ENCODE measurements at places on chromosomes 6 and 20.

DNA sequence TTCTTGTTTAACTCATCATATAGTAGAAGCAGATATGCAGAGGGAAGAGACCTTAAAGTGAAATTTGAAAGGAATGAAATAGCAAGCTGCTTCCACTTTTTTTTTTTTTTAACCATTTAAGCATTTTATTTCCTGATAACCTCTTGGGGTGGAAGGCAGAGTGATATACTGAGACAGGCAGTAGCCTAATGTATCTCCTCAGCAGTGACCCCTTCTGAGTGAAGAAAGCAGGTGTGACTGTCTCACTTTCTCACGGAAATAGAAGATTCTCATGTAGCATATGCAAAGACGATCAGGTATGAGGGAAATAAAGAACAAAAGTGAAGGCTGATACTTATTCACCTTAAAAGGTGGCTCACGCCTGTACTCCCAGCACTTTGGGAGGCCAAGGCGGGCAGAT, 187.1 kb upstream of the STXBP5 start:
- no peak for DNase-seq

DNA sequence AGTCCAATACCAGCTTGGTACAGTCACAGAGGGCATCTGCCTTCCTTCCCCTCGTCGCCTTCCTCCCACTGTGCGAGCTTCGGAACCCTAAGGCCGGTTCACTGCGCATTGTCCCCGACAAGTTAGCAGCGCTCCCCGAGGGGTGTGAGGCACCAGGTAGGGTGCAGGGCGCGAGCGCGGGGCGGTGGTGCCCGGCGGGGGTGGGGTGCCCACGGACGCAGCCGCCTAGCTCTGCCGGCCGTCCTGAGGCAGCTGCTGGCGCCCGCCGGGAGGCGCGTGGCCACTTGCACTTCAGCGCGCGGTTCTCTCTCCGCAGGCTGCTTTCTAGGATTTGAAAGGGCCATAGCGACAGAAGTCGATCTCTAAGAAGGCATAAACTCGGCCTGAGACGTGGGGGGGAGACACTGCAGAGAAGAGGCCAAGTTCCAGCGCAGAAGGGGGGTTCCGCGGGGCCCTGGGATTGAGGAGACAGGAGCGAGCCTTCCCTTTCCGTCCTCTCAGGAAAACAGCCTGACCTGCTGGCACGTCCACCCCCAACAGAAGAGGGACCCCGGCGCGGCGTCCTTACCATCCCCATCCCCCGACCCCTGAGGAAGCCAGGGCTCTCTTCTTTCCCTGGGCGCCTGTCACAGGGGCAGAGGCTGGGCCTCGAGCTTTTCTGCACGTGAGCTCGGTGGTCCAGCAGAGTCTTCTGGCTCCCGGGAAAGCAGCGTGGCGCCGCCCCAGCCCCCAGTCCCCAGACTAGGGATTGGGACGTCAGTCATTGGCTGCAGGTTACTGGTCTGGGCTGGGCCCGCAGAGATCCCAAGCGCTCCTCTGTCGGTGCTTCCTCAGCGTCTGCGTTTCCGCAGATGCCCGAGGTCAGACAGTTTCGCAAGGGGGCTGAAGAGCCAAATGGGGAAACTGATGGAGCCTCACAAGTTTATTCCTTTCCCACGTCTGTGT, 15.6 kb upstream of the PRDM13 start:
- DNase-seq = no peak

DNA sequence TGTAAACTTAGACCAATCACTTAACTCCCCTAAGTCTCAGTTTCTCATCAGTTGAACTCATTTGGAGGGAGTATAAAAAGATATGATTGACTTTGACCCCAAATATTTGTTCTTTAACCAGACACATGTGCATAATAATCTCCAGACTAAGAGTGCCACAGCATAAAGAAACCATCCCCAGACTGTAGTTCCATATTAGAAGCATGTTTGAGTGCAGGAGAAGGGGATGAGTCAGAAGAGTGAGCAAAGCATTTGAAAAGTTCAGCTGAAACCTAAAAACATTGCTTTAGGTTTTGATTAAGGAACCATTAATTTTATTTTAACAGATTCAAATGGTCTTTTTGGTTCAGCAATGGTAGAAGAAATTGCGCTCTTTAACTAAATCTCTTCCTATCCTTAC, 654.8 kb downstream of the UTRN start:
- DNase-seq = no peak

DNA sequence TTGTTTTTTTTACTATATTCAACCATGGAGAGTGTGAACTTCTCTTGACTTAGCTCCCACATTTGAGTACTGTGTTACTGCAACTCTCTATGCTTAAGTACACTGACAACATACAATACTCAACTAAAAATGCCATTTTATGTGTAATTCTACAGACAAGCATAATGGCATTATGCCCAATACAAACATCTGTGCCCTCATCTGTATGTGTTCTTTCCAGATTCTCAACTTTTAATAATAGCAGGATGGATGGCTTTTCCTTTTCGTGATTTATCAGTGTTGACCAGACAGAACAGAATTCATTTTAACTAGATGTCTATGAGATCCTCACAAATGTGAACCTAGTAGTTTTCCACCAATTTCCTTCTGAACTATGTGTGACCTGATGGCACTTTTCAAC, 84.2 kb upstream of the MARCKS start:
- DNase-seq = no peak

DNA sequence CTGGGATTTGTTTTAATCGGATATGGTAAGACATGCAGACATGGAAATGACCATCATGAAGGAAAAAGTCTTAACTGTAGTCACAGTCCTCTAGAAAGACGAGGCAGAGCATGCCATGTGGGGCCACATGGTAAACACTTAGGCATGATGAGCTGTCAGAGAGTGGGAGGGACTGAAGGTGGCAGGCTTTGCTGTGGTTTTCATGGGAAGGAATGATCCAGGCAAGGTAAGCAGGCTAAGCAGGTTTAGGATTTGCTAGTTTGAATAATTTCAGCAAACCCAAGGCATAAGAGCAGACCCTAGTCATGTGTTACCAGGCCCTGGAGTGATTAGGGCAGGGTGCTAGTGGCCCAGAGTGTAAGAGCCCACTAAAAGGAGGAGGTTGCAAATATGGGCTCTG, 47.2 kb upstream of the STMND1 start:
- DNase-seq = no peak

GRCh38 chr6:84763003-84763885, 1.2 kb downstream of the TBX18 start:
- DNase-seq = no peak

DNA sequence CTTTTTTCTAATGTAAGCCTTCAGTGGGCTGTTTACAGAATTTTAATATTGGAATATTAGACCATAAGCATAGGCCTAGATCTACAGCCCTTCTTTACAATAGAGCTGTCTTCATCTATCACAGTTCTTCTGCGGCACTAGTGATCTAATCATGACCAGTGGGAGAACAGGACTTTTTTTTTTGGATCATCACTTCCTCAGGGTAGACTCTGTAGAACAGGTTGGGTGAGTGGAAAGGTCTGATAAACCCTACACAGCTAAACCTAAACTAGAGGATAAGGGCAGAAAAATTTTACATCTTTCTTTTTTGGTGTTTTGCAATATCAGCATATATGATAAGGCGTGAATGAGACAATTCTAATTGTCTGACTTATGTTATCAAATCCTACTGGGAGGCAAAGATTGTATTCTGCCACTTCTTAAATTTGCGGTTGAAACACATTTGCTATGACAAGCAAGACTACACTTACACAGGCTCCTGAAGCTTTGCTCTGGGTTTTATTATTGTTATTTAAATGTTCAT, 52.2 kb downstream of the GOPC start:
- DNase-seq = no peak

DNA sequence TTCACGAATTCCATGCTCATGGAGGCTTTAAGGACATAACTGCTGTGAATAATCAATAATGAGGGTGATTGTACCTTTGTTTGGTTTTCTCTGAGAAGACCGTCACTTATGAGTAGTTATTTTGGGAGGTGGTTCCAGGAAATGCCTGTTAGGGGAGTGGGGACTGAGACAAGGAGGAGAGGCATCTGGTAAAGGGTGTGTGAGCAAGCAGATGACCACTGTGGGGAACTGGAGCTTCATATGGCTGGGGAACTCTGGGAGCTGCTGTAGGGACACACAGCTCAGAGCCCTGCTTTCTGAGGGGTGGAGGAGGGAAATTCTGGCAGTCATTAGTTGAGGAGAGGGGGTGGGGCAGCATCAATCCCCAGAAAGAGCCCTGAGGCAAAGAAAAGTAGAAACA, 71.3 kb upstream of the TINAG start:
- DNase-seq = no peak

GRCh38 chr20:58903614-58904013, 51.1 kb downstream of the GNAS start:
- DNase-seq = no peak

DNA sequence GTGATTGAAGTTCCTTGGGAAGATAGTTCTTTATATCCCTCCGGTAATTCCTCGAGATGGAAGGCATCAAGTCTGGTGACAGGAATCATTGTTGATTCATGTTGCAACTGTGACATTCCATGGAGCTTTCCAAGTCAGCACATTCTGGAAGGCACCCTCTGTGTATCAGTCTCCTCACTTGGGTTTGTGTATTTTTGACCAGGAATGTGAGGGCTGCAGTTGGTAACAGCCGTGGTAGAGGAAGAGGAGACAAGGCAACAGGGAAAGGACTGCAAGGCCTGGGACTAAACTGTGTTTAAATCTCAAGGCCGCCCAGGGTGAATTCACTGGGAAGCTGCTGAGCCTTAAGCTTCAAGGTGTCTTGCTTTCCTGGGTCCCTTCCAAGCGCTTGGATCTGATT, 99.0 kb downstream of the CLIC5 start:
- no peak for DNase-seq

GRCh38 chr20:58877976-58878360, 25.5 kb downstream of the GNAS start:
- DNase-seq = peak; percentile 69

- DNase-seq = no peak
Measured at GRCh38 chr6:16165641-16166040, 36.8 kb downstream of the MYLIP start.

DNA sequence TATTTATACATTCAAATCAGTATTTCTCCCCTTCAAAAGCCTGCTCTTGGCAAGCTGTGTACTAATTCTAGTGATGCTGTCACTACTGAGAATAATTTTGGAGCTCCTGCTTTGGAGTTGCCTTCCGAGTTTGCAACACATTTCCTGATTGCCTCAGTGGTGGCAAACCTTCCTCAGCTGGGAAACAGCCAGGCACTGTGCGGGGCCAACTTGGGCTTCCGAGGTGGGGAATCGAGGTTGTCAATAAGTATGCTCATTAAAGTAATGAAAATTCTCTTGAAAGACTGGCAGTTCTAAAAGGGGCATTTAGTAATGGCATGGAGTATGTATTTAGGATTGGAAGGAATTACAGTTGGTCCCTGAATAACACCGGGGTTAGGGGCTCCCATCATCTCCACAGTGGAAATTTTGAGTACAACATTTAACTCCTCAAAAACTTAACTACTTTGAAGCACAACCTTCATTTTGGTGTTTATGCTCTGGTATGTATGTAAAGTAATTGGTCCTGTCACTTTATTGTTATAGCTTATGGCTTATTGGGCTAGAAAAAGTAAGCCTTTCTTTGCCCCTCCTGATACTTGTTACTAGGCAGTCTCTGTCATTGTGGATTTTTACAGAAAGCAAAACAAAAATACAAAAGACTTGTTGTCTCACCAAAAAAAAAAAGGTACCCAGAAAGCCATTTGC, 2.7 kb downstream of the PAQR8 start:
- no peak for DNase-seq

- DNase-seq = no peak
Measured at GRCh38 chr6:84227044-84227433, 404 bp downstream of the CEP162 start.

GRCh38 chr6:95805699-95806098, 210.1 kb upstream of the FUT9 start:
- DNase-seq = no peak

- DNase-seq = peak; percentile 53
Measured at GRCh38 chr6:156269751-156270369, 507.3 kb upstream of the ARID1B start.

- no peak for DNase-seq
Measured at GRCh38 chr6:108052706-108053105, 21.8 kb downstream of the OSTM1 start.

DNA sequence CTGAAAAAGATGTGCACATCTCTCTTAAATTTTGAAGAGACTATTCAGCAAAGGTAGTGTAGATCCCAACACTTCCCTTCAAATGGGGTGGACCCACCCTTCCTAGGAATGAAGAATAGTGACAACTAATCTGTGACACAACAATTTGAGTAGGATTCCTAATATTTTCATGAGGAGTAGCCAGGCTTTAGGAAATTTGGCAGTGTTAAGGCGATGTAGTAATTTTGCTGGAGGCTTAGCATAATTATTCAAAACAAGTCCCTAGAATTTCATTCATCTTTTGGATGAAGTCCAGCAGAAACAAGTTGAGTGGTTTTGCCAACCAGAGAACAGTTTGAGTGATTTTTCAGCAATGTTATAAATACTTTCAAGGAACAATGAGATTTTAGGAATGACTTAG, 52.4 kb downstream of the ELOVL4 start:
- DNase-seq = no peak

GRCh38 chr6:106069478-106069877, 16.7 kb upstream of the PRDM1 start:
- DNase-seq = no peak

DNA sequence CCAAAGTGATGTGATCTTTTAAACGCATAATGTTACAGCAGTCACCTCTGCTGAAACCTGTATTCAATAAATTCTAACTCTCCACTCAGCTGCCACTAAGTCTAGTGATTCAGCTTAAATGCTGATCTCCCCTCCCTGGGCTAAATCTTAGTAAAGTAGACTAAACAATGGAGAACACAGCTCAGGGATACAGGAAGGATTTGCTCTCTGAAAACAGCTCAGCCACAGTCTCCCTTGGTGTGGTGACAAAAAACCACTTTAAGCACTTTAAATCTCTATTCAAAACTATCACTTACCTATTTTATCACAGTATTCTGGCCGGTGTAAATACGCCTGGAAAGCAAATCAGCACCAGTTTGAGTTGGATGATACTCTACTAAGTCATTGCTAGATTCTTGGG, 130.6 kb downstream of the RFX6 start:
- no peak for DNase-seq

- no peak for DNase-seq
Measured at GRCh38 chr6:44243345-44243744, 3.6 kb upstream of the HSP90AB1 start.

- DNase-seq = no peak
Measured at GRCh38 chr6:110183292-110183885, 3.2 kb downstream of the CDC40 start.

DNA sequence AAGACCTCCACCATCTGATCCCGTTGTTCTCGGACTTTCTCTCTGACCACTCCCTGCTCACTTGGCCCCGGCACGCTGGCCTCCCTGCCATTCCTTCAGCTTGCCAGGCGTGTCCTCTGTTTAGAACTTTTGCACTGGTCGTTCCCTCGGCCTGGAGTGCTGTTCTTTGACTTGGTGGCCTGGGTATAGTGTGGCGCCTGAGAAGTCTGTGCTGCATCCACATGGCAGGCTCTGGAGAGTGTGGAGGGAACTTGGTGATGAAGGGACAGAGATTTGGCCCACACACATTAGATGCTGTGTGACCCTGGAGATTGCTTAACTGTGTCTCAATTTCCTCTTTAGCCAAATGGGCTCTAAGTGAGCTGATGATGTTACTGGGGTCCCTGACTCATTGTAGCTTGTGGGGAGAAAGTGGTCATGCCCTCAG, 13.0 kb upstream of the TGM2 start:
- no peak for DNase-seq

- DNase-seq = no peak
Measured at GRCh38 chr20:33539129-33539528, 49.2 kb downstream of the CBFA2T2 start.

GRCh38 chr6:18154507-18155149, at the start of gene TPMT:
Gene TPMT (minus strand): TSS chr6:18155077. CDS start chr6:18149127, 5,950 bp downstream.
- DNase-seq = peak; percentile 14

GRCh38 chr6:117174835-117175360, 90.5 kb upstream of the VGLL2 start:
- no peak for DNase-seq
